ENCODE measurements at places on chromosomes 7 and 10. TPM values are rescaled to one million over a fixed set of nuclear protein-coding genes. Genes with fewer than 3 reads are reported as not detected.

Gene RAB19
- 3.6 TPM for total RNA-seq

DNA sequence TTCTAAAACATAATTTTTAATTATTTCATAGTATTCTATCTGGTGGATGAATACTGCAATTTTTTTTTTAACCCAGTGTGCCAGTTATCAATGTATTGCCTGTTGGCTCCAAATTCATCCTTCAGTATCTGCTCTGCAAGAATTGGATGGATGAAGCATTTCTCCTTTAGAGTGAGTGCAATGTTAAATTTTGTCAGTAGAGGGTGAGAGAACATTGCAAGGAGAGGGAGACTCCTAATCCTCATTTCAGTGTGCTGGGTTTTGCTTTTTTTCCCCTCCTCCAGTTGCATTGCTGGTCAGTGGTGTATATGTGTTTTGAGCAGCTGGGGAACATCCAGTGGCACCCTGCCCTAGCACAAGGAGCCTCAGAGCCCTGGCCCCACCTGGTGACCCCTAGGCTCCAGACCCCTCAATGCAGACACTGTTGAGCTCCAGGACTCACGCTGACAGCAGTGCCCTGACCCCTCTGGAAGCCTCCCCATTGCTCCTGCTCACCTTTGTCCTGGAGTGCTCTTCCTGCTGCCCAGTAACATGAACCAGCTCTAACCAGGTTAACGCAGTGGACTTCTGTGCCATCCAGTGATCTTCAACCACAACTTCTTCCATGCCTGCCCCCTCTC is 199.4 kb downstream of the USP6NL start:
- no peak for DNase-seq

DNA sequence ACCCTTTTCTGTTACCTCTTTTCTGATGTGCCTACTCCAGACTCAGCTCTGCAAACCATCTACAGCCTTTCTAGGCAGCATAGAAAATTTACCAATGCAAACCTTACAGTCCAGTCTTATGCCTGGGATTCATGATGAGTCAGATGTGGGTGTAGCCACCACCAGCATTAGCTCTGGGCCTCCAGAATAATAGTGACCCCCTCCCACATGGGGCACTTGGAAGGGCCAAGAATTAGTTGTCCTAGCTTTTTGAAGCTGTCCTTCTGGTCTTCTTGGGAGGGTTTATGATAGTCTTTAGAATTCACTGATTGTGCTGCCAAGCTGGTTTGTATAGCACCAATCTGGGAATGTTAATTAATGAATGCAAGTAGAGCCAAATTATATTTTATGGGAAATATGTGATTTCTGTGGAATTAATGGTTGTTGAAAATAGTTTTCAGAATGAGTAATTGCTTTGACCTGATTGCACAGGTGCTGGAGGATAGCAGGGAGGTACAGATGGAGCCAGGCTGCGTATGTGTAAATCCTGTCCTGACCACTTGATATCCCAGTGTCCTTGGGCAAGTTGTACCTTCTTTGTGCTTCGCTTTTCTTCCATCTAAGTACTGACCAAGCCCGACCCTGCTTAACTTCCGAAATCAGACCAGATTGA is 94.8 kb downstream of the CPED1 start:
- no peak for DNase-seq

Gene KLHDC10
- 12.6 TPM for total RNA-seq

DNA sequence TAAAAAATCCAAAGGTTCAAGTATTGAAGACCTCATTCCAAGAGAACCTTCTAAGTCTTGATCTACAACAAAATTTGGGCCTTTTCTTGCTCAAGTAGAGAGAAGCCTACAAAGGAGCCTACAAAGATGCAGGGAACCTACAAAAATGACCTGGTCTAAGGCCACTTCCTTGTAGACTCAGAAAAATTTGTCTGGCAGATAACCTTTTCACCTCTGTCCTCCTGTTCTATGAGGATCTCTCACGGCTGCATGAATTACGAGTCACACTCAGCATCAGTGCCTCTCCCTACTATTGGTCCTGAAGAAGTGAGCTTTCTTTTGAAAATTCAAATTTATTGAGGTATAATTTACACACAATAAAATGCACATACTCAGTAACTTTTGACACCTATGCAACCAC is 29.3 kb downstream of the CCNJ start:
- no peak for DNase-seq

DNA sequence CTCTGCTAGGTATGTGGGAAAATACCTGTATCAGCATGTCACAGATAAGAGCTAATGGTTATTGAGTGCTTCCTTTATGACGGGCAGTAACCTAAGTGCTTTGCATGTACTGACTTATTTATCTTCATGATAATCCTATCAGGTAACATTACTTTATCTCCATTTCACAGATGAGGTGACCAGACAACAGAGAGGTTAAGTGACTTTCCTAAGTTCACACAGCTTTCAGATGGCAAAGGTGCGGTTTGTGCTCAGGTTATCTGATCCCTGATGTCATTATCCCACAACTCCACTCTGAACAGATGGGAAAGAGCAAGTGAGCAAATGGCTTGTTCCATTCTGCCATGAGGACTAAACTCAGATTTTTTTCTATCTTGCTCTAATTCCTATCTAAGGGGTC is 217.0 kb upstream of the PODXL start:
- no peak for DNase-seq

DNA sequence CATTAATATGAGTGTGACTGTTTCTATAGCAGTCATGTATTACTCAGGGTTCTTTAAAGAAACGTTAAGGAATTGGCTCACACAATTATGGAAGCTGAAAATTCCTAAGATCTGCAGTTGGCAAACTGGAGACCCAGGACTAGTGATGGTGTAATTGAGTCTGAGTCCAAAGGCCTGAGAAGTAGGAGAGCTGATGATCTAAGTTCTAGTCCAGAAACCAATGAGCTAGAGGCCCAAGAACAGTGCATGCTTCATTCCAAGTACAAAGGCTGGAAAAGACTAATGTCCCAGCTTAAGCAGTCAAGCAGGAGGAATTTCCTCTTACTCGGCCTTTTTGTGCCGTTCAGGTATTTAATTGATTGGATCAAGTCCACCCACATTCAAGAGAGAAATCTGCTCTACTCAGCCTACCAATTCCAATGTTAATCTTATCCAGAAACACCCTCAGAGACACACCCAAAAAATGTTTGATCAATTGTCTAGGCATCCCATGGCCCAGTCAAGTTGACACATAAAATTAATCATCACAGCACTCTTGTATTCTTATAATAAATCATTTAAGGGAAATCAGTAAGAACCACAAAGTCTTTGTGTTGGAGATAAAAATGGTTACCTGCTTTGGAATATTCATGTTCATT is 312.1 kb downstream of the PRKG1 start:
- DNase-seq = peak; percentile 55

DNA sequence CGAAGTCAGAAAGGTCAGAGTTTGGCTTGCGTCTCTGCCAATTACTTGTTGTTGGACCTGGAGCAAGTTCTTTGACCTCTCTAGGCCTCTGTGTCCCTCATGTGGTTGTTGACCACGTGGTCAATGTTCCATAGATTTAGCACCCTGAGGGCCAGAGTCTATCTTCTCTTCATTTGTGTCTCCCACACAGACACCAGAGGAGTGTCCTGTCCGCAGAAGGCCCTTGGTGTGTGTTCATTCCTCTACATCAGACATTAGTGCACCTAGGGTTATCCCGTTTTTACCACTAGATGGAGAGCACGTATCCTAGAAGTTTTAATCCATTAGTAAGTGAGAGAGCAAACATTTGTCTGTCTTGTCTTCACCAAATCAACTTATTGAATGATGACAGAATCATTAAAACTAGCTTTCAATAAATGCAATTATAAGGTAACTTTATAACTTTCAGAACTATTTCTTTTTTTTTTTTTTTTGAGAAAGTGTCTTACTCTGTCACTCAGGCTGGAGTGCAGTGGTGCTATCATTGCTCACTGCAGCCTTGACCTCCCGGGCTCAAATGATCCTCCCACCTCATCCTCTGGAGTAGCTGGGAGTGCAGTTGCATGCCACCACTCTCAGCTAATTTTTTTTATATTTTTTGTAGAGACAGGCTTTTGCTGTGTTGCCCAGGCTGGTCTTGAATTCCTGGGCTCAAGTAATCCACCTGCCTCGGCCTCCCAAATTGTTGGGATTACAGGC is 122.5 kb upstream of the ANKRD1 start:
- DNase-seq = no peak
